ENCODE measurements at places on chromosomes 2 and 18.

- H3K36me3 ChIP-seq = no peaks in the 10 kb centered on the region
- H3K4me3 ChIP-seq = no peak overlapping the region
- H3K27ac ChIP-seq = no peak overlapping the region
- no peaks in the 10 kb centered on the region for H3K27me3 ChIP-seq
- no peak for DNase-seq
Measured at GRCh38 chr2:144943986-144944385, 424.1 kb upstream of the ZEB2 start.

GRCh38 chr2:207505728-207506127 lies 24.0 kb upstream of the CREB1 start:
- H3K36me3 ChIP-seq = no peaks in the 10 kb centered on the region
- no peak for DNase-seq
- no peak overlapping the region for H3K27ac ChIP-seq

DNA sequence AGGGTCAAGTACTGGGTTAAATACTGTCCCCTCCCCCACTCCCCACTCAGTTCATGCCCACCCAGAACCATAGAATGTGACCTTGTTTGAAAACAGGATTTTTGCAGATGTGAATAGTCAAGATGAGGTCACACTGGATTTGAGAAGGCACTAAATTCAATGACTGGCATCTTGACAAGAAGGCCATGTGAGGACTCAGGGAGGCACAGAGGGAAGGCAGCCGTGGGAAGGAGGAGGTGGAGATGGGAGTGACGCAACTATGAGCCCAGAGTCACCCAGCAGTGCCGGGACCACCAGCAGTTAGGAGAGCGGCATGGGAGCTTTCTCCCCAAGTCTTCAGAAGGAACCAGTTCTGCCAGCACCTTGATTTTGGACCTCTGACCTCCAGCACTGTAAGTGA lies 257.3 kb downstream of the BCL2 start:
- no peak overlapping the region for H3K4me3 ChIP-seq
- DNase-seq = no peak
- H3K27ac ChIP-seq = no peak overlapping the region
- no peaks in the 10 kb centered on the region for H3K36me3 ChIP-seq
- no peaks in the 10 kb centered on the region for H3K27me3 ChIP-seq
- H3K4me1 ChIP-seq = no peaks in the 10 kb centered on the region

DNA sequence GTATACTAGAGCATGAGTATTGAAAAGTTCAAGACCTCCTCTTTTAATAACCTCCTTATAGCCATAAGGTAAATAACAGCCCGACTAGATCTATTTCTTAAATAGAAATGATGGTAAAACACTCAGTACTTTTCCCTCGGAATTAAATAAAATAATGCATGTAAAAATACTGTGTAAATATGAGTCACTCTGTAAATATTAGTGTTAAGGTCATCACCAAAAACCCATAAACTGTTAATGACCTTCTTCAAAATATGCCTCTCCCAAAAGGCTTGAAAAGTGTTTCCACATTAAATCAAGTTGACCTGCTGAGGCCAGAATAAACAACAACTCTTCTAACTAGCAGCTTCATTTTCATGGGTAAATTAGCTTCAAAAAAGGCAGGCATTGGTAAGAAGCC lies 25.3 kb upstream of the BZW1 start:
- H3K36me3 ChIP-seq = no peaks in the 10 kb centered on the region
- no peak overlapping the region for H3K27ac ChIP-seq

DNA sequence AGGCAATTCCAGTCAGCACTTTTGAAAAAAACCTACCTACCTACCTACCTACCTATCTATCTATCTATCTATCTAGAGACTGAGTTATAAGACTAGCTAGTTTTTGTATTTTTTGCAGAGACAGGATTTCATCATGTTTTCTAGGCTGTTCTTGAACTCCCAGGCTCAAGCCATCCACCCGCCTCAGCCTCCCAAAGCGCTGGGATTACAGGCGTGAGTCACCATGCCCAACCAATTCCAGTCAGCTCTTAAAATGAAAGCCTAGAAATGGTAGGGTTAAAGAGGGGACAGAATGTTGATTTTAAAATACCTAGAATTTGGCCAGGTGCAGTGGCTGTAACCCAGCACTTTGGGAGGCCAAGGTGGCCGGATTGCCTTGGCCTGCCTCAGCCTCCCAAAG lies 19.1 kb downstream of the MSH2 start:
- H3K27ac ChIP-seq = no peak overlapping the region
- H3K4me3 ChIP-seq = no peak overlapping the region
- peaks cover 44% of the 10 kb centered on the region for H3K36me3 ChIP-seq
- H3K27me3 ChIP-seq = no peaks in the 10 kb centered on the region

DNA sequence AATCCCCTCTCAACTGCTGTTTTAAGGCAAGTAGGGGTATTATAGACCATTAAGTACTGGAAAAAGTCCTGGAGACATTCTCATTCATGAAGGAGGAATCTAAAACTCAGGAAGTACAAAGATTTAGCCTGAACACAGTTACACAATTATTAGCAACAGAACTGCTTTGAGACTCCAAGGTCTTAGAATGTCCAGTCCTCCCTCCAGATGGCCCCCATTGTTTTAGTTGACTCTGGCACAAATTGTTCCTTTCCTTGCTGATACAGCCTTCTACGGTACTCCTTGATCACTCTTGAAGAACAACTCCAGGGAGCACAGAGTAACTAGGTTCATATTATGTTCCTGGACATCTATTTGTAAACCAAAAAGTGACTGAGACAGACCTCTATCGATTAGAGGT lies 210.1 kb upstream of the RND3 start:
- no peaks in the 10 kb centered on the region for H3K36me3 ChIP-seq
- no peak overlapping the region for H3K27ac ChIP-seq
- H3K4me3 ChIP-seq = no peak overlapping the region
- no peak for DNase-seq
- H3K27me3 ChIP-seq = no peaks in the 10 kb centered on the region

DNA sequence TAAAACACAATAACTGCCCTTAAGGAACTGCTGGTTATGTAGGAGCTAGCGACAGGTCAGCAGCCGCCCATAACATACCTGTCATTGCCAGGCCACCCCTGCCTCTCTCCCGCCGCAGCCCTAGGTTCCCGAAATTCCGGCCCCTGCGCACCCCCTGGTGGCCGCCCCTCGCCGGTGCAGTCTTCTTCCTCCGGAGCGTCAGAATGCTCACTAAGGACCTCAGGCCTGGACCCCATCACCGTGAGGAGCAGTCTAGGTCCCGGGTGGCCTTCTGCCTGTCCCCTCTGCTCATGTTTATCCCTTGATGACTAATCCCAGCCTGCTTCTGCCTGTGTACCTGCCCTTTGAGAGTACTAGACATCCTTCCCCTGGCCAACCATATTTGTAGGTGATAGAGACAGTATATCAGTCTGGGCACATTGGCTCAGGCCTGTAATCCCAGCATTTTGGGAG lies 115.7 kb upstream of the SLC1A4 start:
- H3K4me3 ChIP-seq = no peak overlapping the region
- no peaks in the 10 kb centered on the region for H3K36me3 ChIP-seq
- H3K27me3 ChIP-seq = no peaks in the 10 kb centered on the region
- H3K4me1 ChIP-seq = peaks cover 8% of the 10 kb centered on the region
- peak; percentile 95 for DNase-seq
- no peak overlapping the region for H3K27ac ChIP-seq

- H3K36me3 ChIP-seq = no peaks in the 10 kb centered on the region
- H3K4me1 ChIP-seq = no peaks in the 10 kb centered on the region
- DNase-seq = no peak
- no peaks in the 10 kb centered on the region for H3K27me3 ChIP-seq
Measured at GRCh38 chr2:178250429-178250828, 56.1 kb downstream of the OSBPL6 start.

GRCh38 chr2:169104848-169105247 lies 35.5 kb downstream of the DHRS9 start:
- H3K27me3 ChIP-seq = no peaks in the 10 kb centered on the region
- DNase-seq = no peak
- no peak overlapping the region for H3K4me3 ChIP-seq
- peak overlapping the region; percentile 73 for H3K27ac ChIP-seq
- H3K4me1 ChIP-seq = peaks cover 60% of the 10 kb centered on the region
- no peaks in the 10 kb centered on the region for H3K36me3 ChIP-seq

- no peaks in the 10 kb centered on the region for H3K4me1 ChIP-seq
- no peak for DNase-seq
- no peak overlapping the region for H3K4me3 ChIP-seq
- no peak overlapping the region for H3K27ac ChIP-seq
Measured at GRCh38 chr2:172775319-172775718, 39.7 kb downstream of the RAPGEF4 start.

DNA sequence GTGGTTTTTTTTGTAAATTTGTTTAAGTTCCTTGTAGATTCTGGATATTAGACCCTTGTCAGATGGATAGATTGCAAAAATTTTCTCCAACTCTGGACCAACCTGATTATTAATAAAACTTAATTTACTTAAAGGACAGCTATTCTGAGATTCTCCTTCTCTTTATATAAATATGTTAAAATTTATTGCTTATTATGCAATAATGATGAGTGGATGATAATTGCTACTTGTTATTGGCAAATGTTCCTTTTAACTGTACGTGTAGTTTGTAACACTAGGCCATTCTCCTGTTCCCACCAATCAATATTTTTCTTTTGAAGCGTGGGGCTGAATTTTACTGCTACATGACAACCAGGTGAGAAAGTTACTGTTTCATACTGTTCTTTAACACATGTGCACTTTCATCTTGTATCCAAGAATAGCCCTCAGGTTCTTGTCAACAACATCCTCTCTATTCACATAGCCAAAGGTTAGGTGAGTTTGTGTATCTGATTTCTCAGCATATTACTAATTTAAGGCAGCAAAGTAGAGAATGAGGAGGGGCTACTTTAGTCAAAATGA lies 16.6 kb upstream of the STK17B start:
- no peak overlapping the region for H3K4me3 ChIP-seq
- H3K27me3 ChIP-seq = no peaks in the 10 kb centered on the region
- no peak for DNase-seq
- H3K27ac ChIP-seq = no peak overlapping the region

DNA sequence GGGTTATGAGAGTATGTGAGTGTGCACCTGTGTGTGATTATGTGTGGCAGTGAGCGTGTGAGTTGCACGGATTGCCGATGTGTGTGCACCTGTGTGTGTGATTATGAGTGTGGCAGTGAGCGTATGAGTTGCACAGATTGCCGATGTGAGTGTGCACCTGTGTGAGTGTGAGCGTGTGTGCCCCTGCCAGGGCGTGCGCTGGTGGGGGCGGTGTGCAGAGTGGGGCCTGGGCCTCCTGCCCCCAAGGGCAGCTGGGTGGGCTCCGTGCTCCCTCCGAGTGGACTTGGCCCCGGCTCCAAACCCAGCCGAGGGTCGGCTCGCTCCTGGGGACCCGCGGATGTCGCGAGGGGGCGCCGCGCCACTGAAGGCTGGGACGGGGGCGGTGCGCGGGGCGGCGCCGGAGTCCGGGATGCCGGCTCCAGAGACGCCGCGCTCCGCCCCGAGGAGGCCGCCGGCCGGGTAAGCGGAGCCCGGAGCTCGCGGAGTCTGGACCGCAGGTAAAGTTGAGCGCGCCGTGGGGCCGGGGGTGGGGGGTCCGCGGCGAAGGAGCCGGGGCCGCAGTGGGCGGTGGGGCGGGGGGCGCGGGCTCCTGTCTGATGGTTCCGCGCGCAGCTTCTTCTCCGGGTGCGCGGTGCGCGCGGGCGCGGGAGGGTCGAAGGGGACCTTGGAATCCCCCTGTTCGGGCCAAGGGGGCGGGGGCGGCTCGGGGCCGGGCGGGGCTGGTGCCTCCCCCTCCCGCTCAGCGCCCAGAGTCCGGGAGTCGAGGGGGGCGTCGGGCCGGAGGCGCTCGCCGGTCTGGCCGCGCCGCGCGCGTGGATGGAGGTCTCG lies at the start of gene KCNG2:
KCNG2 (plus strand) TSS at position 421 of the 828 bp plus-strand sequence. CDS start 65,730 bp downstream, outside the sequence.
- H3K4me1 ChIP-seq = peaks cover 34% of the 10 kb centered on the region
- H3K27me3 ChIP-seq = no peaks in the 10 kb centered on the region
- no peak within 1 kb of the TSS for H3K4me3 ChIP-seq
- H3K27ac ChIP-seq = no peak within 1 kb of the TSS
- DNase-seq = peak; percentile 87

DNA sequence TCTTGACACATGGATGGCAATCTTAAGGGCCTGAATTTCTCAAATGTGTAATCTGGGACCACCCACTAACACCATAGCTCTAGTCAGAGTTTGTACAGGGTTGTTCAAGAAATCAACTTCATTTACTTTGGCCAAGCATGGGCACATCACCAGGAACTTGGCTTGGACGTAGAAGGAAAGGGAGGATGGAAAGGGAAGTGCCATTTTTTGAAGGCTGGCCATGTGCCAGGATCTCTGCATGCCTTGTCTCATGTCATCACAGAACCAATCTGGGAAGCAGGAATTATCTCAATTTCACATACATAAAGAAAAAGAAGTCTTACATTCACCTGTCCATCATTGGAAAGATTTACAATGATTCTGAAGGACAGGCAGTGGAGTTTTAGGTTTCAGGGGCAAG lies 128.1 kb downstream of the ANTXR1 start:
- no peak for DNase-seq
- H3K36me3 ChIP-seq = no peaks in the 10 kb centered on the region
- H3K27ac ChIP-seq = no peak overlapping the region

GRCh38 chr2:3728104-3729054 lies 25.0 kb downstream of the DCDC2C start:
- H3K27me3 ChIP-seq = no peaks in the 10 kb centered on the region
- peaks cover 3% of the 10 kb centered on the region for H3K4me1 ChIP-seq
- no peak for DNase-seq
- H3K27ac ChIP-seq = no peak overlapping the region

DNA sequence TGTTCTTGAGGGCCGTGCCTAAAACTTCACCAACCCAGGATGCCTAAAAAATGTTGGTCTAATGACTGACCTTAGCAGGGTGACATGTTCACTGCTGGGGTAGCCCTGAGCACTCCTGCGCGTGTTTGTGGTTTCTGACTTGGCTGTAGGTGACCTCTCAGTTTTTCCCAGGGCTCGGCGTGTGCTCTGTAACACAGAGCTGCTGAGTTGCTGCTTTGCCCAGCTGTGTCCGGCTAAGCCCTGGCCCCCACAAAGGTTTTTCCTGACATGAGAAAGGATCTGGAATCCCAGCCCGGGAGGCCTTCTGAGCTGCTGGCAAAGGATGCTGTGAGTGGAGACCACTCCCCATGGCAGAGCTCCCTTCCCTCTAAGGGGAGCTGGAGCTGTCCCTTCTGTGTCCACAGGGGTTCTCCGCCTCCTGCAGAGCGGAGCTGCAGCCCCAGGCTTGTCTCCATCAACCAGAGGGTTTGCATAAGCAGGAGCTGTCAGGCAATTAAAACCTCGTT lies 52.7 kb downstream of the CRIM1 start:
- no peaks in the 10 kb centered on the region for H3K27me3 ChIP-seq
- no peak overlapping the region for H3K4me3 ChIP-seq
- H3K4me1 ChIP-seq = peaks cover 58% of the 10 kb centered on the region
- peak overlapping the region; percentile 75 for H3K27ac ChIP-seq
- H3K36me3 ChIP-seq = no peaks in the 10 kb centered on the region

GRCh38 chr2:28661589-28662001 lies 90.0 kb upstream of the PPP1CB start:
- no peak overlapping the region for H3K4me3 ChIP-seq
- no peaks in the 10 kb centered on the region for H3K36me3 ChIP-seq
- H3K27me3 ChIP-seq = no peaks in the 10 kb centered on the region
- H3K27ac ChIP-seq = no peak overlapping the region
- H3K4me1 ChIP-seq = peaks cover 3% of the 10 kb centered on the region
